ENCODE measurements at places on chromosomes 13 and 19.

DNA sequence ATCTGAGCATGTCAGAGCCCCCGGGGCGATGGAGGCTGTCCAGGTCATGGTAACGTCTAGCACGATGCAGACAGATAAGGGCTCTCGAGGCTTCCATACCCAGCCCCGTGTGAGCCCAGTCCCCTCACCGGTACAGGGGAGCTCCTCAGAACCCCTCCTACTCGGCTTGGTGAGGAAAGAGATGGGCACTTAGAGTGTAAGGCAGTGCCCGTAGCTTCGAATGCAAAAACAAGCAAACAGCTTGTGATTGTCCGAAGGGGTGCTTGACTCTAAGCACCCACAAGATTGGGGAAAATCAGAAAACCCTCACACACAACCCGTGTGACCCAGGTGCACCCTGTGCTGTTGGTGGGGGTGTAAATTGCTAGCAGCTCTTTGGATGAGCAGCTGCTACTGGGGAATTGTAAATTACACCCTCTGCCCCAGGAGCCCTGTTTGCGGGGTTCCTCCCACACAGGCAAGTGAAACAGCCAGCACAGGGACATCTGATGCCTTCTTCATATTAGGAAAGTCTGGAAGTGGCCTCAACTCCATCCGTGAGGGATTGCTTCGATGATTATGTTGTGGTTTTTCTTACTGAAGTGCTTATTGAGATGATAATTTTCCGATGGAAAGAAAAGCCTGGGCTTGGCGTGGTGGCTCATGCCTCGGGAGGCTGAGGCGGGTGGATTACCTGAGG is 918 bp upstream of the PSPN start:
- DNase-seq, result no peak

DNA sequence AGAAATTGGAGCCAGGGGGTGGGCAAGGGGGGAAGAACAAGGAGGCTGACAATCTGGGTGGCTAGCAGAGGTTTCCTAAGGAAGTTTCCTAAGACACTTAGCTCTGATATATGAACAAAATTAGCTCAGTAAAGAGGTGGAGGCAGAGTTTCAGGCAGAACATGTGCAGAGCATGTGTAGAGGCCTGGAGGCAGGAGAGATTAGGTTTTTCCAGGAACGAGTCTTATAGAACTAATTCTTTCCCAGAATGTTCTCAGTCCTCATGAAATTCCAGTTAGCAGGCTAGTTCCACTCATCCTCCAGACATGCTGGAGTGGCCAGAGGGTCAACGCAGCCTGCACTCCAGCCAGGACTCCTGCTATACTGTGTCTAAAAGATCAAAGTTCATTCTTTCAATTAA is 184.7 kb downstream of the LACC1 start:
- no peak for DNase-seq

DNA sequence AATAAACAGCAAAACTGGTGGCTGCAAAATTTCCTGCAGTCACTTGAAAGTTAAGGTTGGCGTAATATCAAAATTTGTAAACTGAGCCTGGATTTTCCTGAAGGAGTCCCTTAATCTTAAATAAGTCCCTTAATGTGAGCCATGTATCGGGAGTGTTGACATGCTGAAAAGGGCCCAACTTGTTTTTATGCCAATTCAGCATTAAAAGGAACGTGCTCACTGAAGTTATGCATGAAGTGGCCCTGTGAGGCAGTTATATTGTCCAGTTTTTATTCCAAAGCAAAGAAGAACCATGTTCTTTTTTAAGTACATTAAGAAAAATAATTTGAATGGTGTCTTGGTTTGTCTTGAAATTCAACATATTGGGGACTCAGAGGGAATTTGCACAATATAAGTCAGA is 1766.9 kb downstream of the SLITRK1 start:
- DNase-seq, result no peak

- DNase-seq, result no peak
Observed at GRCh38 chr13:90205081-90205480, 1142.4 kb upstream of the MIR17HG start.

- peak; percentile 98 for DNase-seq
Observed at GRCh38 chr19:5172859-5173630, 167.6 kb downstream of the PTPRS start.

DNA sequence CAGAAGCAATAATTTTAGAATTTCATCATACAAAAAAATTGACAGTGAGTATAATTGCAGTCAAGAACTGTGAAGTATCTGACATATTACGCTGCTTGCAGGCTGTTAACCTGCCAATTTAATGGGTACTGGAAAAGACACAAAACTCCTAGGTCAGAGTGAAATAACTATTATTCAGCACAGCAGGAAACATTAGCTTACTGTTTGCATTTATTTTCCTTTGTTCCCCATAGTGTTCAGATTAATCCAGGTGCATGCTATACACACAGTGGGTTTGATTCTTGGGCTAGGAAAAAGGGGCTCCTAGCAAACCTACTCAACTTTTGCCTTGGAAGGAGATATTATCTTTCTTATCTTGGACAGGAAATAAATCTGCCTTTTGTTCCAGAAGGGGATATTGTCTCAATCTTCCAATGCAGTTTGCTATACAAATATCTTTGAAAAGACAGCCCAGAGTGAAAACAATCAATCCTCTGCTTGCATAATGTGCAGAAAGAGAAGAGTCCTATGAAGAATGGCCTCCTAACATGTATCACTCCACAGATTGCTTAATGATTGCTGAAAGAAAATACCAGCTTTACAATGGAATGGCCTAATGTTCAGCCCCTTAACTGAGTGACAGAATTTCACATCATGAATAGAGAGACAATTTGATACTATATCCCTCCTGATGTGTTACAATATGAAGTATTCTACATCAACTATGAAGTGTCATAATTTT is 443.4 kb downstream of the TBC1D4 start:
- no peak for DNase-seq

DNA sequence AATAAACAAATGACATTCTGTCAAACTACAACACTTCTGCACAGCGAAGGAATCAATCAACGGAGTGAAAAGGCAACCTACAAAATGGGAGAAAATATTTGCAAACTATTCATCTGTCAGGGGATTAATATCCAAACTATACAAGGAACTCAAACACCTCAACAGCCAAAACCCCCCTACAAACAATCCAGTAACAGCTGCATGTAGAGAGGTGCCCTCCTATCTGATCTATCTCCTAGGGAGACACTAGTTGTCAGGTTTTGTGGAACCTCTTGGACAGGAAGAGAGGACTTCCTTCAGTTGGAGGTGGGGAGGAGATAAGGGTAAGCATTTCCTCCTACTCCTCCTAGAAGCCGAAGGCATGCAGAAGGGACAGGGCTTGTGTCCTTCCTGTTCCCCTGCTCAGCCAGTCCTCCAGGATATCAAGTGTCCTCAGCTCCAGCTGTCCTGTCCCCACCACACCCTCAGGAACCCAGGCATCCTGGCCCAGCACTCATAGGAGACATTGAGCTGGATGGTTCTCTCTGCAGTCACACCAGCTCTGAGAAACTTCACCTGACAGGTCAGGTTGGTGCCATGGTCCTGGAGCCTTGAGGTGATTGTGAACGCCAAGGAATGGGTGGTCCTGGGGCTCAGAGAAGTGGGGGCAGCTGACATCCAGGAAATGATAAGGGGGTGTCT is 9.8 kb upstream of the SIGLEC8 start:
- no peak for DNase-seq

DNA sequence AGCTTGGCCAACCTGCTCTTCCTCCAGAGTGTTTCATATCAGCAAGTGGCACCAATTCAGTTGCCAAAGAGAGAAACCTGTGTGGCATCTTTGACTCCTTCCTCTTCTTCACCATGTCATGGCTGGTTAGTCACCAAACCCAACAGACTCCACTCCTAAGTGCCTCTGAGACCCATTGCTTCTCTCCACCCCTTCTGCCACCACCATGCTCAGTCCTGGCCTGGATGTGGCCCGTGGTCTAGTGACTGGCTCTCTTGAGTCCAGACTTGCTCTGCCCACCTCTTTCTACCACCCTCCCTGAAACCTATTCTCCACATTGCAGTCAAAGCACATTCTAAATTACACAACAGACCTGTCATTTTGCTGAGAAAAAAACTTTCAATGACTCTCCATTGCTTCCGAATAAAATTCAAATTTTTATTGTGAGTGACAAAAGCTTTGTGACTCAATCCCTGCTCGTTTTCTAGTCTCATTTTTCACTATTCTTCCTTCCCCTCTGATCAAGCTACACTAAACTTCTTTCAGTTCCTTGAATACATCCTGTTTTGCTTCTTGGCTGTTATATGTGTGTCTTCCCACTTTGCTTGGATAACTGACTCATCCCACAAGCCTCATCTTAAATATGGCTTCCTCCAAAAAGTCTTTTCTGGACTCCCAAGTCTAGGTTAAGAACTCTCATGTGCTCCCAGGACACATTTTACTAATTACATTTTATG is 12.0 kb upstream of the TNFSF11 start:
- DNase-seq, result no peak

- DNase-seq, result peak; percentile 98
Observed at GRCh38 chr19:15251749-15252397, 19.6 kb upstream of the EPHX3 start.

DNA sequence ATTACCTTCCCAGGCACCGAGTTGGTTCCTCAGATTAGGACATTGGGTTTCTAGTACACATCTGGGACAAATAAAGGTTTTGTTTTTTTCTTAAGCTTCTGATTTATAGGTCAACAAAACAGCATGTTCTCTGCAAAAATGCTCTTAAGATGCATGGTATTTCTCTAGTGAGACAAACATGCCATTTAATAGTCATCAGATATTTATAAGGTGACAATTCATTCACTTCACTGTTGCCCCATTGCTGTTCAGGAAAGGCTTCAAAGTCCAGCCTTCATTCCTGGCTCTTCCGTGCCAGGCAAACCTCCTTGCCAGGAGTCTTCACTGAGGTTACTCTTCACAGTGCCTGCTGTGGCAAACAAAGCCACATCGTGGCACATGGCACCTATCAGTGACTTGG is 156.3 kb upstream of the FNDC3A start:
- DNase-seq, result no peak

DNA sequence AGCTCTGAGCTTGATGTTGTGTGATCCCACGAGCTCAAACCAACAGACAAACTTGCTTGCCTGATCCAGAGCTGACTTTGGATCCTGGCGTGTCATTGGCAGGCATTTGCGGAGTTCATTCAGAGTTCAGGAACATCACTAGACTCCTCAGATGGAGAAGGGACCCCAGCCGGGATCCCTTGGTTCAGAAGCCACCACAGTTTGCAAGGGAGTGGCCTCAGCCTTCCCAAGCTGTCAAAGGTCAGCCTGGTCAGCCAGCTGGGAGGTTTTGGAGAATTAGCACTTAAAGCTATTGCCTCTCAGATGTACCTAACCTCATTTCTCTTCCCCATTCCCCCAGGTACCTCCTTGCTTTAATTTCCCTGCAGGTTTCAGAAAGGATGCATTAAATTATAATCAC is 208.8 kb upstream of the SOX21 start:
- DNase-seq, result no peak

DNA sequence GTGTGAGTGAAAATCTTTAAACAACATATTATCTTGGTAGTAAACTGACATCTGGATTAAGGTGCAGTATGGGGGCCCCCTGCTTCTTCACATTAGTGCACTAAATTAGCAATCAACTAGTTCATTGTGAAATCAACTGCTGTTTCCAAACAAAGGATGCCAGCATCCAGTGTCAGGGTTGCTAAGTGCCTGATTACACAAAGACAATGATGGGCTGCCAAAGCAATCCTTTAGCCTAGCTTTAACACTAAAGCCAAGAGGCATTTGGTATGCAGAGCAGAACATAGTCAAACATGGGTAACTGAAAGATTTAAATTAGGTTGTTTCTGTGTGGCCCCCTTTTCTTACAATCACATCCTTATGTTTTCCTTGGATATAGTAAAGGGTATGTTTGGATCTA is 543.1 kb upstream of the SLITRK5 start:
- no peak for DNase-seq

DNA sequence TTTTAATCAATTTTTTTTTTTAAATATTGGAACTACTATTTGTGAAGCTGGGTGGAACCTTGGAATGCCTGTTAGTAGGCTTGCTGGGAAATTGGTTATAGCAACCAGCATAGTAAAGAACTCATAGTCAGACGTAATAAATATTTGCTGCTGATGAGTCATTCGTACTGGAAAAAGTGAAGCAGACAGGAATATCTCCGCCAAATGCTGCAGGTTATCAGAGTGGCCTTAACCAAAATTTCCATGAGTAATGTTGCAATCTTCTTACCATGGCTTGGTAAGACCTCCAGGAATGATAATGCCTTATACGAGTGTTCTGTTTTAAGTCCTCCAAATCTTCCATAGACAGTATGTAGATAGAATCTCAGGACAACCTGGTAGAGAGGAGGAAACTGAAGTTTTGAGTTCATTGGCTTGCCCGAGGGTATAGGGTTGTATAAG is 34.2 kb downstream of the MBNL2 start:
- peak; percentile 60 for DNase-seq

GRCh38 chr13:67776151-67776550 is 546.0 kb upstream of the PCDH9 start:
- DNase-seq, result no peak

DNA sequence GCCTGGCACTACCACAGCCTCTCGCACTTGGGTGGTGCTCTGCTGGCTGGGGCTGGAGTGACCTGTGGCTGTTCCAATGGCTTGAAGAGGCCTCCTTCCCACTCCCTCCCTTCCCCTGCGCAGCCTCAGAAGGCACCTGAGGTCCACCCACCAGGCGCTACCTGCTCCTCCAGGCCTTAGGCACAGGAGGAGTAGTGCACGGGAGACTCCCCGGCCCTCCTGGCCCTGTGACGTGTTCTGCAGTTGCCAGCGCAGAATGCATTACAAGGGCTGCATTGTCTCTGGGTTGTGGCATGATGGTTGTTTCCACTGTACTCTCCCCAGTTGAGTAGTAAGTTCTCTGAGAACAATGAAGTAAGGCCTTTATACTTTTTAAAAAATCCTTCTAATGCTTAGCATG is 128.6 kb downstream of the TEX29 start:
- no peak for DNase-seq

GRCh38 chr13:113063091-113063491 is 42.5 kb upstream of the F7 start:
- no peak for DNase-seq

DNA sequence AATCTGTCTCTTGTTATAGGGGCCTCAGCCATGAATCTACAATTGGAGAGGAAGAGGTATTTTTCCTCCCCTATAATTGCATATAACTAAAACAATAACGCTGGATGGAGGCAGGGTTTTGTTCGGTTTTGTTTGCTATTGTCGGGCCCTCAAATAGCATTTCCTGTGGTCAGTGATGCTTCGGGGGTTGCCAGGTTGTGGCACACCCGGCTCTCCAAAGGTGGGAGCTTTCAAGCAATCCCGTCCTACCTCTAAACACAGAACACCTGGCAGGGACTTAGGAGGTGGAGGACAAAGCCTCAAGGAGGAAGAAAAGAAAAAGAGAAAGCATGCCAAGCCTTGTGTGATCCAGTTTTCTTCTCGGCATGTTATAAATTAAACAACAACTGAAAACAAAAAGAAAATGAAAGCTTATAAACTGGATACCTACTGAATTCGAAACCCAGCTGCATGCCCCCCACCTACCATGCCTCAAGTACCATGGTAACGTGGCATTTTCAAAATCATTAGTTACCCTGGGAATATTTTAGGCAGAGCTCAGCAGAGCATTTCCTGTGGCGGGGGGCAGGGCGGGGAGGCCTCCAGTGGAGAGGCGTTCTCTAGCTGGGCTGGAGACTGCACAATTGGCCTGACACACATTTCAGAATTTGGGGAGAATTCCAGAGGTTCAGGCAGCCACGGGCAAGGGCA is 213.8 kb downstream of the DCLK1 start:
- no peak for DNase-seq

All from GM04504 (cell line).